Cerebellar cortex (tissue), 1 donor: ENCODE measurements at places on chromosomes 2 and 18.

GRCh38 chr2:156322051-156322685, 10.4 kb downstream of the NR4A2 start:
- DNase-seq: no peak

GRCh38 chr2:240930631-240931318, 24.6 kb downstream of the CROCC2 start:
- DNase-seq: no peak

- DNase-seq: no peak
Measured at GRCh38 chr18:11425211-11425610, 184.2 kb upstream of the SLC35G4 start.

DNA sequence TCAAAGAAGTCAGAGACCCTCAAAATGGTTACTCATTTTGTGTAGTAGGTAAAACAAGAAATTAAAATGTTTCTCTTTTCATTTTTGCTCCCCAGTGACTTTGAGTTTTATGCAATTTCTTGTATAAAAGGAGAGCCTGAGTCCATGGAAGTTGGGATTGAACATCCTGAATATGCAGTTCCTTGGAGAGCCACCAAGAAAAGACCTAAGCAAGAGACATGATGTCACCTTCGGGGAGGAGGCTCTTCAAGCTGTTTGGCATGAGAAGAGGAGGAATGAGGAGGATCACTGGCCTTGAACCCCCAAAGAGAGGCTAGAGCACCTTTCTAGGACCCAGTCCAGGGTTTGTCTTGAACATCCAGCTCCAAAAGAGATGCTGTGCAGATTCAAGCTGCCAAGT, 83.5 kb upstream of the STPG4 start:
- no peak for DNase-seq

DNA sequence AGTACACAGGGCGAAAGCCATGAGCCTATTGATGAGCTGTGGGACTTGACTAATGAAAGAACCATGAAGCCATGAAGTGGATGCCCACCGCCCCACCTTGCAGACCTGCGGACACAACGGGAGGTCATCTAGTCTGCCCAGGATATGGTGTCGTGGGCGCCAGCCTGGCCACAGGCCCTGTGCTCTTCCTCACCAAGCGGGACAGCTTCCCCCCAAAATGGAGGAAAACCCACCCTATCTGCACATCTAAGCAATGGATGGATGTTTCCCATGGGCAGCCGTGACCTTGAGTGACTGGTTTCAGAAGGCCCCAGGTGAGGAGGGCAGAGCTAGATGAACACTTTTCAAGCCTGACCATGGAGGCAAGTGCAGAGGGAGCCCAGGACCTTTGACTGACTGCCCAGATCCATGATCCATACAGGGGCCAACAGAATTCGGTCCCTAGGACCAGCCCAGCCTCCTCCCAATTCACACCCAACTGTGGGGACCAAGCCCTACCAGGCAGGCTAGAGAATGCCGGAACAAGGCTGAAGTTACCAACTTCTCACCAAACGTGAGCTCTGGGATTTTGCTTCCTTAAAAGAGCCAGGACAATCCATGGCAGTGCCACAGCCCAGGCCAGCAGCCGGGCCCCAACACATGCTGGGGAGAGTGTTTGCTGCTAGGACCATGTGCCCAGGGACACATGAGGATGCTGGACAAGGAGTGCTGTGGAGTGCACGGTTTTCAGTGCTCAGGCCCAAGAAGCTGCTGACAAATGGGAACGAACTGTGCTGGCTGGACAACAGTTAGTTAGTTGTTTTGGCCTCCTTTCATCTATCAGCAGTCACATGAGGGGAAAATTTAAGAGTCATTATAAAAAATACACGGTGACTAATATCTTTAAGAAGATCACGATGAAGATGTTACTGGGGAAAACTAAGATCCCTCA, 249.4 kb downstream of the HDAC4 start:
- no peak for DNase-seq

GRCh38 chr2:7992612-7993602, 688.9 kb upstream of the ID2 start:
- no peak for DNase-seq

DNA sequence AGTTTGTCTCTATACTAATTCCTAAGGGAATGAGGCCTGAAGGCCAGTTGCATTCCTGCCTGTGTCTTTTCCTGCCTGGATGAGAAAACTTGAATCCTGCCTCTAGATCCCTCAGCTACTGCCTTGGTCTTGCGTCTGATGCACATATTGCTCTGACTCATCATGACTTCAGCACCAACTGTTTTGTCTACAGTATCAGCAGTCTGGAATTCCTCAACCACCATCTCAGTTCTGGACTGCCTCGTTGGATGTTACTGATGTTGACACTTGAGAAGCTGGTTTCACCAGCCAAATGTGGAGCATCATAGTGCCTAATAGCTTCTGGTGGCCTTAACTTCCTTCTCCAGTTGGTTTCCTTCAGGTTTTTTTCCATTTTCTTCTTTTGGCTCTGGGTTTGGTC, 211.0 kb downstream of the CTNNA2 start:
- DNase-seq: no peak
